AG04450 (cell line): ENCODE measurements at places on chromosomes 2 and 18.

DNA sequence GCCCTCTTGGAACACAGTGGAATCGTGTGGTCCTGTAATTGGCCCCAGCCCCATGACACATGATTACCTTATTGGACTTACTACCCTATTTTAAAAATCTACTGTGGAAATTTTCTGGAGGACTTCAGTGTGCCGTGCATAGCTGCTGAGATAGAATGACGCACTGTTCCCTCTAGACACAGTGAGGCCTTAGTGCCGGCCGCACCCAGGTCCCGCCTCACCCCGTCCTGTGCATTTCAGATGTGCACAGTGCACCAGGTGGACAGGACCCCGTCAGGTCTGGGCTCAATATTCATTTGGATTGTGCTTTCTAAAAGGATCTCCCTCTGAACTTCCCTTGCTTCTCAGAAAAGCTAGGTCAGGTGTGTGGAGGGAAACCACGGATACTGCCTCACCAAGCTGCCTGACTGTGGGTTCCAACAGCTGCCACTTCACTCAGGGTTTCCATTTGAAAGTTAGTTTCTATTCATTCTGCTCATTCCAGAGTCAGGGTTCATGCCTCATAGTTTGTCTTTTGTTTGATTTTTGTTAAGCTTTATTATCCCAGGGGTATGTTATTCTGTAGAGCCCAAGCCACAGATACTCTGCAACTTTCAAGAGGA is 155.8 kb downstream of the PTGR3 start:
- no peak for DNase-seq

DNA sequence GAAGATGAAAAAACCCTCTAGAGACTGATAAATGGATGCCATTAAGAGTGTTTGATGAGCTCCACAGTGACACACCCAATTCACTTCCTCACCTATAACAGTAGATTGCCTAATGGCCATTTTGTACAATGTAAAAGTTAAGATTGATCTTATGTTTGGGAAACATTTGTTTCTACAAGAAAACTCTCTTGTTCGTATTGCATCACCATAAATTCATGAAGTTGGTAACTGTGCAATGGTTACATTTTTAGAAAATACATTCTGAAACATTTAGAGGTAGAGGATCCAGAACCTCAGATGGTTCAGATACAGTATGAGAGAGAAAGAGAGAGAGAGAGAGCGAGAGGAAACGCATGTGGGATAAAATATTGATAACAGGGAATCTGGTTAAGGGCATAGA is 31.8 kb downstream of the DAPL1 start:
- no peak for DNase-seq

- no peak for DNase-seq
These were observed 59.5 kb downstream of the IRS1 start for GRCh38 chr2:226740039-226740648.

- no peak for DNase-seq
These were observed 10.0 kb upstream of the DIS3L2 start for GRCh38 chr2:231951452-231952035.

GRCh38 chr2:17043173-17043572 is 377.5 kb upstream of the CYRIA start:
- DNase-seq = peak; percentile 1

DNA sequence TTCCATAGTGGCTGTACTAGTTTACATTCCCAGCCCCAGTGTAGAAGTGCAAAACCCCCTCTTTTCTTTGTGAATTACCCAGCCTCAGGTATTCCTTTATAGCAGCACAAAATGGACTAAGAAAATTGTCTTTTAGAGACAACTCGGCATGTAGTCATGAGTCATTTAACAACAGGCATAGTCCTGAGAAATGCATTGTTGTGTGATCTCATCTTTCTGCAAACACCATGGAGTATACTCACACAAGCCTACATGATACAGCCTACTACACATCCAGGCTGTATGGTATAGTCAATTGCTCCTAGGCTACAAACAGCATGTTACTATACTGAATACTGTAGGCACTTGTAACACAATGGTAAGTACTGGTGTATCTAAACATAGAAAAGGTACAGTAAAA is 44.4 kb upstream of the MBP start:
- peak; percentile 11 for DNase-seq

DNA sequence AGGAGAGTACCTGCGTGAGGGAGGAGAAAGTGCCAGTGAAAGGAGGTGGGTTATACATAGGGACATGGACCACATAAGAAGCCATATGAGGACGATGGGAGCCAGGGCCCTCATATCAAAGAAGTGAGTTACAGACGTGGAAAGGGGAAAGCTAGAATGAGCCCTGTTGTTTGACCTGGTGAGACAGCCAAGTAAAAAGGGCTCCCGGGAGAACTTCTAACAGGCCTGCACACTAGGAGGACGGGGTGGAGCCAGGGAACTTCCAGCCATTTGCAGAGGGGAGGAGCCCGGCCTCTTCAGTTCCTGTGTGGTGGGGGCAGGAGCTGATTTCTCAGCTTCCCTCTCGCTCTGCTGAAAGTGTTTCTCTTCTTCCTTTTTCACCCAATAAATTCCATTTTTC is 84.1 kb upstream of the SLC66A3 start:
- no peak for DNase-seq

GRCh38 chr2:151799886-151800292 is 28.3 kb downstream of the ARL5A start:
- no peak for DNase-seq

DNA sequence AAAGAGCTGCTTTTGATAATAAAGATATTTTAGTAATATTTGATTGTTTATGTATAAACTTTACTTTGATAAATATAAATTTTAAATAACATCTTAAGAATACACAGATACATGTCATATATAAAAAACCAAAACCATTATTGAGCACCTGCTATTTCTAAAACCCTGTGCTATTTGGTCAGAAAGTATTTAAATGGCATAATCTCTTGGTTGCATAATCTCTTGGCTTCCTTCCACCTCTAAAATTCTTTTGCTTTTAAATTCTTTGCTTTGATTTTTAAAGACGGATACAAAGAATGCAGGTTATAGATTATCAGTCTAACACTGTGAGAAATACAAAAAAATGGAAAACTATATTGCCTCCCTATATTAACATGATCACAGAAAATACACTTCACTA is 36.9 kb downstream of the ACMSD start:
- DNase-seq = no peak

- DNase-seq = no peak
These were observed 48.1 kb downstream of the LHCGR start for GRCh38 chr2:48707466-48707865.

GRCh38 chr2:62787386-62787785 is 81.9 kb downstream of the EHBP1 start:
- no peak for DNase-seq

GRCh38 chr2:138827426-138828054 is 47.4 kb upstream of the NXPH2 start:
- DNase-seq = peak; percentile 39

GRCh38 chr2:183000846-183001245 is 37.4 kb downstream of the NCKAP1 start:
- no peak for DNase-seq

DNA sequence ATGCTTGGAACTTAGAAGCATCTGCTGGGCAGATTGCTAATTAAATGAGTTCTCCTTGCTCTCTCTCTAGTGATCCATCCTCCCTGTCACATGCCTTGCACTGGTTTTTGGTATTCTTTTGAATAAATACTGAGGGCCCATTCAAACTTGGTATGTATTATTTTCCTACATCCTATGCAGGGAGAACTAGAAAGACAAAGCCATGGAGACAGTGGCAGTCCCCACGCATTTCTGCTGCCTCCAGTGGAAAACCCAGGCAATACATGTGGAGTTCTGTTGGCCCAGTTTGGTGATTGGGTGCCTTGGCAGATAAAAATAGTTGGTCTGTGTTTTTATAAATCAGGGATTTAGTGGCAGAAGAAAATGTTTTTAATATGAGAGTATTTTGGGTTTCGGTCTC is 68.7 kb downstream of the DIS3L2 start:
- no peak for DNase-seq

GRCh38 chr2:119466373-119466772 is 34.7 kb downstream of the TMEM37 start:
- no peak for DNase-seq

GRCh38 chr2:157179324-157180105 is 78.0 kb upstream of the GALNT5 start:
- no peak for DNase-seq

DNA sequence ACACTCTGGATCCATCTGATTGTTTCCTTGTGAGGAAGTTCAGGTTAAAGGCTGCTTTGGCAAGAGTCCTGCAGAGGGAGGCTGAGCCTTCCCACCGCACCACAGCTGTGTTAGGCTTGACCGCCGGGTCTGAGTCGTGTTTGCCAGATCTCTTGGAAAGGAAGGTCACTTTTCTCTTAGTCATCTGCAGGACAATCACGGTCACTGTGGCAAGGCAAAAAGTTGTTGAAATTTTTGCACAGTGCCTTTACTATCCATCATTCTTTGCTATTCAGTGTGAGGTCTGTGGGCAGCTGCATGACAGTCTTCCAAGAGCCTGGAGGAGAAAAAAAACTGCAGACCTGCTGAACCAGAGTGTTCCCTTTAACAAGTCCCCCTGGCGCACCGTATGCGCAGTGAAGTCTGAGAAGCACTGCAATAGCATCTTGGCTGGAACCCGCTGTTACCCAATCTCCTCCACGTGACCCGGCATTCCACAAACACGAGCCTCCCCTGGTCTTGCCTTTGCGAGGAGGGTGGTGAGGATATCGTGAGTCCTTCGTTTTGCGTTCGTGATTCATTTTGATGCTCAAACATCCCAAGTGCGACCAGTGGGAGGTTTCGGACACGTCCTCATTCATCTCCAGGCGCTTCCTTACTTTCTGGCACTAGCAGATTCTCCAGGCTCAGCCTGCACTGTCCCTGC is 23.0 kb downstream of the BIN1 start:
- DNase-seq = peak; percentile 93

- DNase-seq = no peak
These were observed 767.7 kb downstream of the TSN start for GRCh38 chr2:122523143-122523542.

GRCh38 chr2:58865436-58865835 is 624.3 kb upstream of the FANCL start:
- no peak for DNase-seq

DNA sequence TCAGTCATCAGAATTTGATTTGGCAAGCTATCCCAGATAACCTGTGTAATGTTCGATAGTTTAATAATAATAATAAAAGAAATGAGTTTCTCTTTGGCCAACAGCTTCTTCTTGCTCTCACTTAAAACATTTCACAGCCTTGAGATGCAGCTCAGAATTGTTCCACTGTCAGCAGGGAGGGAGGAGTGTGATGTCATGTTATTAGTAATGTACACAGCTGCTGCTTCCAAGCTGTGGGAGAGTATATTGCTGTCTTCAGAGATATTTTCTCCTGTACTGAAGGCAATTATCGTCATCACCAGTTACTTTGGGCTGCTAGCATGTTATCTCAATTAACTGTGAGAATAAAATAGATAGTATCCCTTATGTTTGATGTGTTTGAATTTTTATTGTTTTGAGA is 146.9 kb upstream of the MAP3K20 start:
- DNase-seq = peak; percentile 52

- DNase-seq = no peak
These were observed 338.3 kb upstream of the ZEB2 start for GRCh38 chr2:144858211-144858610.

- no peak for DNase-seq
These were observed 59.4 kb upstream of the MSTN start for GRCh38 chr2:190121971-190122370.

DNA sequence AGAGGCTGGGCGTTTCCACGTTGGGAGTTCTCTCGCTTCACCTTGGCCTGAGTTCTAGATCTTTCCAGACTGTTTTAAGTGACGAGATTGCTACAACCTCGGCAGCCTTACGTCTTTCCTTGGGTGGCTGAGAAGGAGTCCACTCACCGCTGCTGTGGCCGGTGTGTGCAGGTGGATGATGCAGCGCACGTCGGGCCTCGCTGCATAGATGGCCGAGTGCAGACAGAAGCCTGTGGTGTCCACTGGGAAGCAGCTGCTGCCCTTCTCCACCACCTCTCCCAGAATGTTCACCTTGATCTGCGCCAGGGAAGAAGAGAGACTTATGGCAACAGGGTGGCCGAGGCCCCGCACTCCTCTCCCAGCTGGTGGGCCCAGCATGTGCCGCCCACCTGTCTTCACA is 75.7 kb downstream of the ADD2 start:
- no peak for DNase-seq

GRCh38 chr2:95063086-95063958 is 37.8 kb downstream of the MAL start:
- no peak for DNase-seq

GRCh38 chr18:78737006-78737915 is 242.4 kb upstream of the SALL3 start:
- no peak for DNase-seq

DNA sequence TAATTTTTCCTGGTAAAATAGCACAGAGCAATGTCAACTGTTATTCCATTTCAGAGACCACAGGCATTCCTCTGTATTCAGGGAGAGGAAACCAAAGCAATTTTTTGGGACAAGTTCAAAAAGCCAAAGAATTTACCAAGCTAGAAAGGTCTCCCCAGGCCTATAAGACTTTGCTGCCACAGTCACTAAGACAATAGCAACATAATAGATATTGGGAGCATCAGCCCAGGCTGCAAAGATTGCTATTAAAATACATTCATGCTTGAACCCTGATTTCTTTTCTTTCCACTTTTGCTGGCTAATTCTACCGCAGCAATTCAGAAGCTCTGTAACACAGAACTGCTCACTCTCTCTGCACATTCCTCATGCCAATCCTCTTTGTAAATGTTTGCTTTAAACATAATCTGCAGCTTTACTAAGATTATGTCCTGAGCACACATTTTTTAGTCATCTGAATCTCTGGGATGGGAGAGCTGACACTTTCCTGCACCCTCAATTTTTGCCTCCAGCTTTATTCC is 76.3 kb downstream of the CLHC1 start:
- no peak for DNase-seq

GRCh38 chr2:1049691-1050090 is 99.0 kb downstream of the SNTG2 start:
- no peak for DNase-seq

DNA sequence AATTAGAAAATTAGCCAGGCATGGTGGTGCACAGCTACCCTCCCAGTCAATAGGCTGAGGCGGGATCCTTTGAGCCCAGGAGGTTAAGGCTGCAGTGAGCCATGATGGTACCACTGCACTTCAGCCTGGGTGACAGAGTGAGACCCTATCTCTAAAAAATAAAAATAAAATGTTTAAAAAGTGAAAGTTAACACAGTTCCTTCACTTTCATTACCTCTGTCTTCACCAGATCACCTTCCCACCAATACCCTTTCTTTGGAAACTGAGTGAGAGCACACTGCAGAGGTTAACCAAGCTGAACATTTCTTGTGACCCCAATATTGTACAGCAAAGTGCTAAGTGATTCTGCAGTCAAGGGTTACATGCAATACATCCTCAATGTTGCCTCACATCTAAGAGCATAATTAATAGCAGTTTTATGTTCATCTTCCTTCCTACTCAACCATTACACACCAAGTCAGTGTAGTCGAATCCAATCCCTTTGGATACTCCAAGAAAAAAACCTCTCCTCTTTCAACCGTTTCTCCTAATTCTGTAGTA is 1.7 kb downstream of the L3MBTL4 start:
- DNase-seq = no peak

- DNase-seq = no peak
These were observed 112.1 kb upstream of the SIX2 start for GRCh38 chr2:45121236-45121927.
